ENCODE measurements at places on chromosomes 6 and 20.

DNA sequence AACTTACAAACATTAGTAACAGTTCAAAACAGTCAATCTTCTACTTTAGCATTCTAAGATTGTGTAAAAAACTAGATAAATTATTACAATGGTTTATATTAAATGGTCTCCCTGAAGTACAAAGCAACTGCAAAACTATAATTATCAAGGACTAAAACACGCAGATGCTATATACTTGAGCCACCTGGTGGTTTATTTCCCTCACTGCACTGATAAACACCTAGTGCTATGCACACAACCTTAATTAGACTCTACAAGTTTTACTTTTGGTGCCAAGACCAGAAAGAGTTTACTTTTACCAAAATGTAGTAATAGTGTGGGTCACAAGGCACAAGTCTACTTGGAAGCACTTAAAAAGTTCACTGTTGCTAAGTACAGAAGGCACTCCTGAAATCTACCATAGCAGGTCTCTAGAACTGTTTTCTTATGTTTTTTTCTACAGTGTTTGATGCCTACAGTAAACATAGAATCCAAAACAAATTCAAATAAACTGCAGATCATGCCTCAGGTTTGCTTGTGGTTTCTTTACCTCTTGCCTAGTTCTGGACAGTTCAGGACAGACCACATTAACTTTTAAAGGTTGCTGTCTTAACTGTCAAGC, 49.2 kb downstream of the GMDS start:
- DNase-seq, result no peak

GRCh38 chr6:11526156-11526505, 11.4 kb upstream of the TMEM170B start:
- DNase-seq, result no peak

DNA sequence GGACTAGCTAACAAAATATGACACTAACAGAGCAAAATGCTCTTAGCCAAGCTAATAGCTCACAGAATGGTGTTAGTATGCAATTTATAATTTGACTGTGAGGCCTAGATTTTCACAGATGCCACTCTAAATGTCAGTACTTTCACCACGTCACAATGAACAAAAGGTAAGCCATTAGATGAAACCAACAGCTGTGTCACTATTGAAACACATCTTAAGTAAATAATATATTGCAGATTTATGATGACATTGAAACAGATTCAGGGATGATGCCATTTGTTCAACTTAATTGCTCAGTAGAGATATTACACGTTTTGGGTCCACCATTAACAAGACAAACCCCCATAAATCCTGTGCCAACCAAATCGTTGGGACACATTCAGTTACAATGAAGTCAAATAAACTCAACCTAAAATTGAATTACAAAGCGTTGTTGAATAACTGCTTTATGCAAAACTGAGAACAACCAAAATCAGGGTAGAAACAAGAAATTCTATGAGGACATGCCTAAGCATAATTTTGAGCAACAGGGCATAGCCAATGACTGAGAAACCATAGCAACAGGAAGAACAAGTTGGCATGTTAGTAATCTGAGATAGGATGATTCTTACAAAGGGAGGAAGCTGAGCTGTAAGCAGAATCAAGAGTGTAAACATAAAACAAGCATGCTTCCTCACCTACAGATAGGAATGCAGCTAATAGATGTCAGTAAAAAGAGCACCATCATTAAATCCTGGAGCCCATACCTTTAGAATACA, 85.6 kb upstream of the KHDRBS2 start:
- DNase-seq, result no peak

DNA sequence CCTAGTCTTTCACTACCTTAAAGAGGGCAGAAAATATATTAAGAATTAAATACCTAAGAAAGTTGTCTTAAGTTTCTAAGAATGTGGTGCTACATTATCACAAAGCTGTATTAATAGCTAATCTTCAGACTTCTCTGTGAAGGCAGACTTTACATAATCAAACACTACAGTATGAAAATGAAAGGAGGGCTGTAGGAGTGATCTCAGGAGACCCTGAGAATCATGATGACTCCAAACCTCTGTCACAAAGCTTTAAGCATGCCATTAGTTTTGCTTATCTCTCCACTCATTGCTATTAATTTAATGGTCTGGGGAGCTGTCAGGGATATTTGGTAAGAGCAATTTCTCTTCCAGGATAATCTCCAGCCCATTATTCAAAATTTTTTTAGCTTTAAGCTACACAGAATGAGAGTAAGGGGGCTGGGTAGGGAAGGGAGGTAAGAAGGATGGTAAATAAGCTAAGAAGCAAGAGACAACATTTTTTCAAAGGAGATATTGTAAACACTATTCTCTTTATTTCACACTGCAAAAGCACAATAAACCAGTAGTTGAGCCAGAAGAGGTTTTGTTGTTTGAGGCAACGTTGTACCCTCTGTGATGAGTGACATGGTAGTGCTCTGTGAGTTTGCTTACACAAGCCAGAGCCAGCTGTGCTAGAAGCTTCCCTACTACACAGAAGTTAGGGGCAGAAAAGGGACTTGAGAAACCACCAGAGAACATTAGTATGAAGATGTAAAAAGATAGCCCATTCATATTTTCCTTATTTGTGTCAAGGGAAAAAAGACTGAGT, 258.8 kb downstream of the GMDS start:
- no peak for DNase-seq

DNA sequence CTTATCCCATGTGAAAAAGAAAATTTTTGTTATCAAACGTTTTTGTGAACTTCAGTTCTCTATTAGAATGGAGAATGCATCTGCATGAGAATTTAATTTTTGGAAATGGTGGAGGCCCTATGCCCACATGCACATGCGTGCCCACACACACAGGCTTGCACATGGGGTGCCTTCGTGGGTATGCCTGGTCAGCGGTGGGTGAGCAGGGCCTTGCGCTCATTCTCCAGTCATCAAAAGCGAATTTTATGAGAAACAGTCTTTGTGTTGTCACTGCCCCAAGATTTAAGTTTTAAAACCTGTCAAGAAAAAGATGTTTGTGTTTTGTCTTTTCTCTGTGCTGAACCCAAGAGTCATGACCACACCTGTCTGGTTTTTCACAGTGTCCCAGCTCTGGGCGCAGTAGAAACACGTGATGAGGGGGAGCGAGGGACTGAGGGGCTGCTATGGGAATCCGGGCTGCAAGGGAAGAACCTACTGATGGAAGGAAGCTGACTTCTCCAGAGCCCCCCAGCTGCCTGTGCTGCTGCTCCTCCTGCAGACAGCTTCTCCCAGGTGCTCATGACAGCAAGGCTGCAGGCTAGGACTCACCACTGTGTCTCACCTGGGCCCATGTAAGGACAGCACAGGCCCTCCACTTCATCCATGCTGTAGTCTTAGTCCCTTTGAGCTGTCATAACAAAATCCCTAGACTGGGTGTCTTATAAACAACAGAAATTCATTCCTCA, 153.6 kb downstream of the SYCP2 start:
- DNase-seq, result no peak

DNA sequence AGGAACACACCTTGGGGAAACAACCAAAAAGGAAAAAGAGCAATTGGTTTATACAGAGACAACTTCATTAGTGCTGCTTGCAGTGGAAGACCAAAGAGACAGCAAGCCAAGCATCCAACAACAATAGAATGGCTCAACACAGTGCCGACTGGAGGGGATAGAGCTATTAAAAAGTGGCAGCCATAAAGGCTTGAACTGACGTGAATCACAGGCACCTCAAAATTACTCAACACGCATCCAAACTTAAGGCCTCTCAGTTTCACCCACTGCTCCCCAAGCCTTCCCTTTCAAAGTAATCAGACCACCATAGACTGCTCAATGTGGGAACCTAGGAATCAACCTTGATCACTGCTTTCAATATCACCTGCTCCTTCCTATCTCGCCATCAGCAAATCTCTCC, 9.7 kb downstream of the TNFRSF21 start:
- no peak for DNase-seq

GRCh38 chr6:53090576-53090975, 25.4 kb downstream of the FBXO9 start:
- DNase-seq, result no peak

- no peak for DNase-seq
These were observed 773 bp downstream of the SMAP1 start for GRCh38 chr6:70668499-70668812.

DNA sequence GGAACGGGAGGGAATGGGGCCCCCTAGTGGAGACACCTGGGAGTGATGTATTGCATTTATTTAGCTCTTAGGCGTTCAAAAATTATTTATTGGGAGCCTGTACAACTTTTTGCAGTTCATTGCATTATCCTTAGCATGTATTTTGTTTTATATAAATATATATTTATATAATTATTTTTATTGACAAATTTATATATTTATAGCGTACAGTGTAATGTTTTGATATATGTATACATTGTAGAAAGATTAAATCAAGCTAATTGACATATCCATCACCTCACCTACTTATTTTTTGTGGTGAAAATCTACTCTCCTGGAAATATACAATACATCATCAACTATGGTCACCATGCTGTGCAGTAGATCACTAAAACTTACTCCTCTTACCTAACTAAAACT, 975 bp downstream of the SIRT5 start:
- DNase-seq, result no peak

DNA sequence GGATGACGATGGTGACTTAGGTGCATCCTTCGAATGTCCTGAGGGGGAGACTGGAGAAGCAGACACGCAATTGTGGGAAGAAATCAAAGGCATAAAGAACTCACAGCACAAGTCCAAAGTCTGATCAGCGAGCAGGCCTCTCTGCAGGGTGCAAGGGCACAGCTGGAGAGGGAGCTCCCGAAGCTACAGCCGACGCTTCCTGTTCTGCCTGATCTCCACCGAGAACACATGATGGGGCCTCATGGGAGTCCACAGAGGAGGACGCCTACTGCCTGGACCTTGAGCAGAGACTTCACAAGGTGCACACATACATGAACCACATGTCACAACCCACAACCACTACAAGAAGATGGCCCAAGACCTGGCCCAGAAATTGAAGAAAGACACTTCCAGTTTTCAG, 51.4 kb downstream of the RIN2 start:
- DNase-seq, result no peak

GRCh38 chr20:61742097-61742825, 323.4 kb downstream of the TAF4 start:
- no peak for DNase-seq

DNA sequence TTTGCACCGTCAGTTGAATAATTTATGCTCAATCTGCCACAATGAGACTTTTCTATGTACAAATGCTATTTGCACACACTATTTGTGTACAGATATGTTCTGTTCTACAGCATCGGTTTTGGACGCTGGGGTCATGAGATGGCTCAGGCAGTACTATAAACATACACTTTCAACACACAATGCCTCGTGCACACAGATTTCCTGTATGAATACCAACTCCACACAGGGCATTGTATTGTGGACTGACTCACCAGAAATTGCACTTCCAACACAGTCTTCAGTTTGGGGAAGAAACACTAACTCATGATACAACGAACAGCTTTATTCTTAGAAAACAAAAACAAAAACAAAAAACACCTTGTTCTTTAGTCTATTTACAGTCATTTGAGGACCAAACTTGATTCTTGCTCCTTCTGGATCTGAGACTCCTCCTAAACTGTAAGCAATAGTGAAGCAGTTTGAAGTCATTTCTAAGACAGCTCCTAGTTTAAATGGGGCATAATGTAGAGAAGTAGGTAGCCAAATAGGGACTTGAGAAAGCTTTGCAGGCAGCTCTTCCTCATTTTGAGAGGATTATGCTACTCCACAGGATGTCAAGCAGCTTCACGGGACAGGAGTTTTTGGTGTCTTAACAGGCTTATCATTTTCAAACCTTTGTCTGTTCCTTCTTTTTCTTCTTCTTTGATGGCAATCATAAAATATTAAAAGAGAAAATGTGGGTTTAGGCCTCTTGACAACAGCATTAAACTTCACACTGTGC, 33.7 kb downstream of the GJA10 start:
- no peak for DNase-seq

- DNase-seq, result no peak
These were observed 1.4 kb upstream of the BTN3A1 start for GRCh38 chr6:26400626-26401025.

DNA sequence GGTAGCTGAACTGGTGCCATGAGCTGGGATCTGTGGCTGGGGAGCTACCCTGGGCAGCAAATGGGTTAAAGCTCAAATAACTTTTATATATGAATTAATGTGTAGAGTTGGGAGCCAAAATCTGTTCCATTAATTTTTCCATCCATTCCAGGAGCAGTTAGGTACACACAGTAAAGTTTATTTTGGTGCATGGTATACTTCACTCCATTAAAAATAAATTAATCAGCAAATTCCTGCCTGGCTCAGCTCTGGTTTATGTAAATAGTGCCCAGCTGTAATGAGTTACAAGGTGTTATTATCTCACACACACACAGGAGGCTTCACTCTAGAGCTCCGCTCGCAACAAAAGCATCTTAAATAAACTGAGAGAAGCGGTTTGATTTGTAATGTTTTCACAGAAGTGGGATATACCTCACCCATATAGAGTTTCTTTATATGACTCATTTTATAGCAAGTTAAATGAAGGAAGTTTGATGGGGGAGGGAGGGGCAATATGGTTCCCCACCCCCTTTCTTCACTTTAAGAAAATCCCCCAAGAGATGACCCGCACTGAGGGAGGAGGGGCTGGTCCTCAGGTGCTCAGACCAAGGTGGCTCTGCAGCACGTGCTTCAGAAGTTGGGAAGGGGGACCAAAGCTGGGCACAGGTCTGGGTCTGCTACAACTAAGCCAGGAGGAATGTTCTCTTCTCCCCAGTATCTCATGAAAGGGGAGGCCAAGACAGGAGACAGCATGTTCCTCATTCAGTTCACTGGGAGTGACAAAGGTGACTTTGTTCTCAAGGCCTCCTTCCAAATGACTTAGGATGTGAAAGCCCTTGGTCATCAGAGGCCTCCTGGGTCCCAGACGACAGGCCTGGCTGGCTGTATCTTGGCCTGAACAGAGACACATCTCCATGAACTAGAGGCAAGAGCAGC, 10.5 kb upstream of the FAM83C start:
- DNase-seq, result no peak

DNA sequence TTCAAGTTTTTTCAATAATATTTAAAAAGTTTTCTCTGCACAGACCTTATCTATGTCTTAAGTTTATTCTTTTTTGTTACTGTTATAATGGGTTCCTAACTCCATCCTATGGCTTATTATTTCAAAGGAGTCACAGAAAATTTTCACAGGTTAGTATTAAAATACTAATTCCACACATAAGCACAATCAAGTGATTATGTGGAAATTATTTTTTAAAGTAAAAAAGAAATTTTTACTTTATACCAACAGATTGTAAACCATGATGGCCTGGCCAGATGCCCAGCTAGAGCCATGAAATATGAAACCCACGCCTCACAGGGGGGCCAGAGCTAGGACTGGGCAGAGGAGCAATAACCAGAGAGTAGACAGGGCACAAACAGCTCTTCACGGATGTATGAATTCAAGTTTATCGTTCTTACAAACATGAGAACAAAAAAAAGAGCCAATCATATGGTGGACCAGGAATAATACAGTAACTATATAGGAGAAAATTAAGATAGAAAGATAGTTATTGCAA, 34.0 kb downstream of the NUDT3 start:
- no peak for DNase-seq

DNA sequence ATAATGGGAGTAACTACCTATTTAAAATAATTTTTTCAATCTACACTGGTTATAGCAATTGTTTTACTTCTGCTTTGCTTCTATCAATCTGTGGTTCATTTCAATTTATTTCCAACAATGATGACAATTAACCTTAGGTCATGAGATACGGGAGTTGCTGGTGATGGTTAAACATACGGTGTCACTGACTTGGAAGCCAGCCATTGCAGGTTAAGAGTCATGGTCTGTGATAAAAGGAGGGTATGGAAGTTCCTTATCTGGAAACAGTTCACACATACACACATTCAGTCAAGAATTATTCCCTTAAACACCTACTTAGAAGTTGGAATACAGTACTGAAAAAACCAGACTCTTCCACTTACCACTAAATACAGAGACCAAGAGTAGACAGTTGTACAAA, 180.0 kb downstream of the KIF16B start:
- DNase-seq, result no peak
